ENCODE measurements at places on chromosomes 2 and 18.

- peak; percentile 69 for DNase-seq
Measured at GRCh38 chr2:183063083-183063482, 15.5 kb upstream of the DUSP19 start.

DNA sequence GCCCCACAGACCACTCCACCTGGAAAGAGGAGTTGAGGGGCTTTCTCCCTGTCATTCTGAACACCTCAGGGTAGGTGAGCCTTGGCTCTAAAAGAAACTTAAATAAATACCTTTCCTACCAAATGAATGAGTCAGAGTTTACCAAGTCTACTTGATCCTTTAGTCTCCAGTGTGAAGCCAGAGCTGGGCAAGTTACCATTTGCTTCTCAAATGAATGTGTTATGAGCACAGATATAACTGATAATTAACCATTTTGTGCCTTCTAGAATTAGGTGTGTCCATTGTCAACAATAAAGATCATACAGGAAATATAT, 347.7 kb downstream of the KIAA1328 start:
- DNase-seq: peak; percentile 34

GRCh38 chr2:57869758-57870344, 176.8 kb upstream of the VRK2 start:
- no peak for DNase-seq

GRCh38 chr2:176482107-176482506, 212.9 kb downstream of the MTX2 start:
- DNase-seq: no peak

DNA sequence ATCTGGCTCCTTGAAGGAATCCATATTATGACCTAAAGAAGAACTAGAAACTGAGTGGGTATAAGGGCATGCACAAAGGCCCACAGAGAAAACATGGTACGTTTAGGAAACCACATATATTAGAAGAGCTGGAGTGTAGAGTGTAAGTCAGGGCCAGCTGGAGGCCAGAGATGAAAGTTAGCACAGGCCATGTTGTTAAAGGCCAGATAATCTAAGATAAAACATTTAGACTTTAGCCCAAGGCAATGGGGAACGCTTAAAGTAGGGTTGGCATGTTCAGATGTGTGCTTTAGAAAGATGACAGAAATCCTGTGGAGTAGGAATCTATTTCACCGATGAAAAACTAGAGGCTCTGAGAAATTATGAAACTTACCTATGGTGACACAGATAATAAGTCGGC, 229.1 kb upstream of the NRP2 start:
- no peak for DNase-seq

DNA sequence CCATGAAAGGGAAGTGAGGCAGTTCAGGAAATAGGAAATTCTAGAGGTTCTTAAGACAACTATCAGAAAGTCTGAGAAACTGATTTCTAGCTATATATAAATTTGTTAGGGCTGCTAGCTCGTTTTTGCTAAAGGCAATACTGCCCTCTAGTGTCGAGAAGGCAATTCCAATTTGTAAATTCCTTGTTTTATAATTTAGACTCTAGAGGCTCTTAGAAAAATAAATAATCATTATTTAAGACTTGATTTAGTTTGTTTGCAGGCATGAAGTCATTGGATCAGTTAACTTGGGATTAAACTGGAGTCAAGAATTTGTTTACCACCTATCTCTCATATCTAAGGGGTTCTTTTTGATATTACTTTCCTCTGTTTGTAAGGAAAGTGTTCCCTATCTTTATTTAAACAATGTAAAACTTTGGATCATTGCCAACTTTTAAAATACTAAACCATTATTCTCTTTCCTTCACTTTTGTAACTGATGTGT, 66.2 kb downstream of the ACVR2A start:
- DNase-seq: peak; percentile 54

GRCh38 chr2:175168564-175168945, 552 bp upstream of the ATF2 start:
- no peak for DNase-seq

GRCh38 chr2:54602736-54603322, 120.6 kb upstream of the EML6 start:
- no peak for DNase-seq

- no peak for DNase-seq
Measured at GRCh38 chr18:25805323-25805722, 285.1 kb downstream of the SS18 start.

- no peak for DNase-seq
Measured at GRCh38 chr2:111537078-111537655, 346.8 kb downstream of the ANAPC1 start.

DNA sequence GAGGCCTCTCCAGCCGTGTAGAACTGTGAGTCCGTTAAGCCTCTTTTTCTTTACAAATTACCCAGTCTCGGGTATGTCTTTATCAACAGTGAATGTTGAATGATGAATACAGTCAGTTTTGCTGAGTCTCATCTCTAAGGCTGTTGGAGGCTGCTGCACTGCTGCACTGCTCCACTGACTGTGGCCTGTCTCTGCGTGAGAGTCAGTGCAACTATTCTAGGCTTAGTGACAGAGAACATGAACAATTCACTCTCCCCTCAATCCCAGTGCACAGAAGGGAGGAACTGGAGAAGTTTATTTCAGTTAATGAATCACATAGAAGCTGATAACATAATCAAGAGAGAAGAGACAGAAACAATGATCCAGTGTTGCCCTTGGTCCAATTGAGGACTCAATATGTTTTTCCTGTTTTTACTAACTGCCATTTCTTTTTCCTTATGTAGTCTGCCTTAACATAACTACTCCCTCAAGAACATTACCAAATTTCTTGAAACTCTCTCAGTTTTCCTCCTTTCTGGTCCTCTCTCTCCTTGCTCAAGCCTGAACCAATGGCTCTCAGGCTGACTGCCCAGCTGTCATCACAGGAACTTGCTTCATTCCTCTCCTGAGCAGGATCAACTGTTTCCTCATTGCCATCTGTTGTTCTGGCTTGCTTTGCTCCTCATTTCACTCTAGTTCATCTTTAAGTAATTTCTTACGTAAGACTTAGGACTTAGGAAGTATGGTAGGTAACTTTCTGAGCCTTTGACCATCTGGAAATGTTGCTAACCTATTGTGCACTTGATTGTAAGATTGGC, 483.2 kb downstream of the METTL4 start:
- no peak for DNase-seq

DNA sequence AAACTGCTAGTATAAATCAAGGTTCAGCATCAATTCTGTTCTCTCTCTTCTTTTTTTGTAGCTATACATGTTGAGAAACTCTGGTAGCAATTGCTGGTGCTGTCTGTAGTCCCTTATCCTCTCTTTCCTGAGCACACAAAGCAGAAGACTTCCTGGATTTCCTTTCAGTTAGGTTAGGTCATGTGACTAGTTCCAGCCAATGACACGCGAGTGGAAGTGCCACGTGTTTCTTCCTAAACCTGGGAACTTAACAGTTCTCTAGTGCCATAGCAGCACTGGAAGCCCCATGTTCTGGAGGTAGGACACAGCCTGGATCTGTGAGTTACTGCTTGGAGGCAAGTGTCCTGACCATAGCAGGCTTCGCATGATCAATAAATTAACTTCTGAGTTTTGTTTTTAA, 125.9 kb downstream of the PLA2R1 start:
- peak; percentile 65 for DNase-seq

DNA sequence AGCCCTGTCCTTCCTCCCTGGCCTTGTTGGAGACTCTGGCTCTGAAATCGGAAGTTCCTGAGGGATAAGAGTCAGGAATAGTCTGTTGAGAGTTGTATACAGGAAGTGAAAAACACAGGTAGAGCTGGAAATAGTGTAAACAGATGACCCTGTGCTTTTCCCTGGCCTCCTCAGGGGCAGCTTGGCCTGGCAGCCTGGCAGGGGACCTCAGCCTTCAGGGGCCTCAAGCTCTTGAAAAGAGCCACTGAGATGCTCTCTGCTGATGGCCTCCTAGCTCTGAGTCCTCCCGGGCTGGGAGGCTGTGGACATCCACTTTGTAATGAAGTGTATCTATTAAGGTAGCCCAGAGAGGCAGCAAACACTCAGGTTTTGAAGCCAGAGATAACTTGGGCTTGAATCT, 79.3 kb downstream of the DDX1 start:
- peak; percentile 8 for DNase-seq

- DNase-seq: no peak
Measured at GRCh38 chr2:216620786-216621185, 12.4 kb upstream of the IGFBP2 start.

GRCh38 chr18:74516271-74517235, 17.7 kb upstream of the CNDP1 start:
- no peak for DNase-seq

- peak; percentile 86 for DNase-seq
Measured at GRCh38 chr2:96760986-96761832, 507 bp downstream of the CNNM4 start.

- peak; percentile 48 for DNase-seq
Measured at GRCh38 chr2:96763511-96764252, 3.0 kb downstream of the CNNM4 start.

DNA sequence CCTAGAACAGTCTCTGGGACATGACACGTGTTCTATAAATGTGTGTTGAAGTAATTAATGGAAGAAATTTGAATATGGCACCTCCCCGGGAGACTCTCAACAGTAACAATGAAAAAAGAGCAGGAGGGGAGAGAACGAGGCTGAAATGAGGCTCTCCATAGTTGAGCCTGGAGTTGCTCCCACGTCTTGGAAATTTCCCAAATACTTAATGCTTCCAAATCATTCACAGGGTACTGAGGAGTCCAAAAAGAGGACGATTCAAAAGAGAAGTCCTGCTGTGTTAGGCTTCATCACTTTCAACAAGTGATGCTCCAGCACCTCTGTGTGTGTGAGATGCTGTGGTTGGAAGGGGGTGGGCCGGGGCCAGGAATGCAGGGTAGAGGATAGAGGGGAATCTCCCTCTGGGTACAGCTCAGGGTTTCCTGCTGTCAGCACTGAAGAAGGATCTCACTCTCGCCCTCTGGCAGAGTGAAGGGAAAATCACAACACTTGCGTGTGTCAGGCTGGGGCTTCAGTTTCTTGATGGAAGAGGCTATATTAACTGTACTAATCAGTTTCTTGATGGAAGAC, 18.1 kb upstream of the ZNF407 start:
- DNase-seq: no peak

All from DMS53 (cell line).